ENCODE measurements at places on chromosomes 5 and 9.

- DNase-seq: no peak
Measured at GRCh38 chr9:123059472-123060220, 26.2 kb downstream of the GPR21 start.

GRCh38 chr5:65809817-65810531, 88.0 kb downstream of the NLN start:
- DNase-seq: no peak

GRCh38 chr5:178606269-178606668, 16.1 kb upstream of the COL23A1 start:
- no peak for DNase-seq

GRCh38 chr5:111952555-111952954, 195.6 kb upstream of the NREP start:
- DNase-seq: no peak

DNA sequence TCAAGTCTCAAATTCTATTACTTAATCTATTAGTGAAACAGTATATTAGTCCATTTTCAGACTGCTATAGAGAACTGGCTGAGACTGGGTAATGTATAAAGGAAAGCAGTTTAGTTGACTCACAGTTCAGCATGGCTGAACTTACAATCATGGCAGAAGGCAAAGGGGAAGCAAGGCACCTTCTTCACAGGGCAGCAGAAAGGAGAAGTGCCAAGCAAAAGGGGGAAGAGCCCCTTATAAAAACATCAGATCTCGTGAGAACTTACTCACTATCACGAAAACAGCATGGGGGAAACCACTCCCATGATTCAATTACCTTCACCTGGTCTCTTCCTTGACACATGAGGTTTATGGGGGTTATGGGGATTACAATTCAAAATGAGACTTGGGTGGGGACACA, 67.9 kb upstream of the CHSY3 start:
- DNase-seq: no peak
